Femur (tissue), 1 donor: ENCODE measurements at places on chromosomes 5 and 9.
A peak's percentile ranks its signal among the peaks of the same experiment; 100 is the strongest.

DNA sequence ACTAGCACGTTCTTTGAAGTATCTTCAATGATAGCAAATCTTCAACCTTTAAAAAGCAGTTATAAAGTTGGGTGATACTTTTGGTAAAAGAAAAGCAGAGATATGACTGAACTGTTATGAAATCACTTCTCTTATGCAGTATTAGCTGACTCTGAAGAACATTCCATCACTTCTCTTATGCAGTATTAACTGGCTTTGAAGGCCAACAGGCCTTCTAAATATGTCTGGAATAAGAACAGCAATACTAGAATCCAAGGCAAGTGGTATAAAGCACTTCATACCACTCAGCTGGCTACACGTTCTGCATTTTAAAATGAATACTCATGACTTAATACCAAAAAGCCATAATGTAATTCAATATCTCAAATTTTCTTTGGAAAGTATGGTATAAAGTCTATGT, 17.3 kb downstream of the SKIC3 start:
- DNase-seq = no peak

GRCh38 chr5:30764704-30765103, 428.8 kb upstream of the CDH6 start:
- DNase-seq = no peak

GRCh38 chr5:96928931-96929708, 6.8 kb upstream of the LNPEP start:
- DNase-seq = no peak

DNA sequence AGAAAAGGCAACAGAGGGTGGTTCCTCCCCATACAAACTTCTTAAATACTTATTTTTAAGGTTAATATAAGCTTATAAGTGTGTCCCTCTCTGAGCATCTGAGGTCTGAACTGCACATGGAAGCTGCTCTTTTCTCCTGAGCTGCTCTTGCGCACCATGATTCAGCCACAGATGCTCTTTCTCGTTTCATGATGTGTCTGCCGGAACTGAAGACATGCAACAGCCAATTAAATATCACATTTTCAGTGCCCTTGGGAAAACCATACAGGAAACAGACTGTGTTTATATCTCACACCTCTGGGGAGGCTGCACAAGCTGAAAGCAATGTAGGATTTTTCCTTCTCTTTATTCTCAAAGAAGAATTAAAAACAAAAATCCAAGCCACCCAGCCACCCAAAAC, 96.8 kb upstream of the NREP start:
- no peak for DNase-seq

DNA sequence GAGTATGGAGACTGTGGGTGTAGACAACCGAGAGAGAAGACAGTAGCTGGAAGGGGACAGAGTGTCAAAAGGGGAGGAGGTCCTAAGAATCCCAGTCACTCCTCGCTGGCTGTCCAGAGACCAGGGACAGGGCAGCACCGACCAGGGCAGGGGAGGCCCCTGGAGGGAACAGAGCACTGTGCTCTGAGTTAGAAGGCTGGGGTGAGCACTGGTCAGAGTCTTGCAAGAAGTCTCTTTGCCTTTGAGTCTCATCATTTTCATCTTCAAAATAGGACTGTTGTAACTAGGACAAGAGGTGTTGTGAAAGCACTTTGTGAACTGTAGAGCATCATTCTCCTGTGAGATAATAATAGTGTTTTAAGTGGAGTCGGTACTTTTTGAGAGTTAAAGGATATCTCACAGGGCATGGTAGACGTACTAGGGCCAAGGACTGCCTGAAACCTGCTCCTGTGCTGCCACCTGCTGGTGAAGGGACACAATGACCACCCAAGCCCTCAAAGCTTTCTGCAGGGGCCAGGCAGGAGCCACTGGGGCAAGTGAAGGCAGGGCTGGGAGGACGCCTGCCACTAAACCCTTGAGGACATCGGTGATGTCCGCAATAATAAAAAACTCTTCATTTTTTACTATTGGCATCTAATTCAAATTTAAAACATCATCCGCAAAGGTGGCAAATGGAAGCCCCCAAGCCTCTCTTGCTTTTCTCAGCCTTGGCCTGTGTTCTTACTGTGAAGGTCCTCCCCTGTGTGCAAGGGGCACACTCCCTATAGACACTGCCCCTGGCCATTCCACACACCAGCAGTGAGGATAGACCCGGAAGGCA, 28.2 kb downstream of the SLC6A7 start:
- peak; percentile 91 for DNase-seq

- no peak for DNase-seq
Measured at GRCh38 chr5:61732369-61732768, 400.3 kb downstream of the ZSWIM6 start.

GRCh38 chr9:35051069-35051967, 21.1 kb downstream of the VCP start:
- no peak for DNase-seq

DNA sequence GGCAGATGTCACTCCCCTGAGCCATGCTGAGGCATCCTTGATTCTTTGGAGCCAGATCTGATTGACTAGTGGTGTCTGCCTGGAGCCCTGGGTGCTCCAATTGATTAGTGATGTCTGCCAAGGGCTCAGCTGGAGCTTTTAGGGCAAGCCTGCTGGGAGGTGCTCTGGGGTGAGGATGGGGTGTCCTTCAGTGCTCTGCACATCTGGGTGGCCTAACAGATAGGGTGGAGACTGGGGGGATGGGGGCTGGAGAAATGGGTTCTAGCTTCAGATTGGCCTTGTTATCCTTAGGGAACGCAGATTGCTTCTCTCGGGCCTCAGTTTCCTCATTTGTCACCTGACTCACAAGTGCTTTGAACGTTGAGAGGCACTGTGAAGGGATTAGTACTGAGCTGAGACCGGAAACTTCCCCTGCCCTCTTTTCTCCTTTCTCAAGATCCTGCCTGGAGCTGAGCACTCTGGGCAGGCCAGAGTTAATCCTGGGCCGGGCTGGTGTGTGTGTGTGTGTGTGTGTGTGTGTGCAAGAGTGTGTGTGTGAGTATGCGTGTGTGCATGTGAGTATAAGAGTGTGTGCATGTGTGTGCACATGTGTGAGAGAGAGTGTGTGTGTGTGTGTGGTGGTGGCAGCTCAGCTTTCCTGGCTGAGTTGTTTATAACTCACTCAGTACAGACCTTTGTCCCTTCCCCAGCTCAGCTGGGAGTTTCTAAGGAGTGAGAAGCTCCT, 5.6 kb upstream of the IER5L start:
- DNase-seq = no peak

GRCh38 chr9:103397868-103398600, 402.9 kb downstream of the CYLC2 start:
- no peak for DNase-seq

- DNase-seq = no peak
Measured at GRCh38 chr9:3989915-3990314, 310.0 kb downstream of the GLIS3 start.

- DNase-seq = no peak
Measured at GRCh38 chr5:108379722-108380530, 2.0 kb downstream of the FBXL17 start.

GRCh38 chr9:31140316-31140715, 1244.1 kb upstream of the ACO1 start:
- no peak for DNase-seq

- DNase-seq = no peak
Measured at GRCh38 chr5:151885138-151885908, 39.3 kb downstream of the GLRA1 start.

GRCh38 chr5:67244345-67244793, 47.8 kb upstream of the CD180 start:
- DNase-seq = no peak

- DNase-seq = no peak
Measured at GRCh38 chr9:135826188-135826545, 81.2 kb downstream of the CAMSAP1 start.

DNA sequence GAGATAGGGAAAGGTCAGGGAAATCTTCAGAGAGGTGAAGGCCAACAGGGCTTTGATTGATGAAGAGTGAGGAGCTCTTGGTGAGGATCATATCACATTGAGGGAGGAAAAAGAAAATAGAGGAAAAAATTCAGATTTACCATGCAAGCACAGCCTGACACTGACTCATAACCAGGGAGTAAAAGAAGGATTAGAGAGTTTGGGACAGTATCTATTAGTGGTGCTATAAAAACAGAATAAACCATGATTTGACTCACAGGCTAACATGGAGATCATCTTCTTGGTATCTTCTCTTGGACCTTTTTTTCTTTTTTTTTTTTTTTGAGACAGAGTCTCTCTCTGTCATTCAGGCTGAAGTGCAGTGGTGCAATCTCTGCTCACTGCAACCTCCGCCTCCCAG, 44.4 kb downstream of the MUSK start:
- no peak for DNase-seq

- no peak for DNase-seq
Measured at GRCh38 chr5:98975682-98976407, 47.0 kb upstream of the CHD1 start.

GRCh38 chr9:130782886-130783530, 52.0 kb upstream of the ABL1 start:
- no peak for DNase-seq

GRCh38 chr9:134631881-134632280, 9.7 kb upstream of the COL5A1 start:
- DNase-seq = no peak

DNA sequence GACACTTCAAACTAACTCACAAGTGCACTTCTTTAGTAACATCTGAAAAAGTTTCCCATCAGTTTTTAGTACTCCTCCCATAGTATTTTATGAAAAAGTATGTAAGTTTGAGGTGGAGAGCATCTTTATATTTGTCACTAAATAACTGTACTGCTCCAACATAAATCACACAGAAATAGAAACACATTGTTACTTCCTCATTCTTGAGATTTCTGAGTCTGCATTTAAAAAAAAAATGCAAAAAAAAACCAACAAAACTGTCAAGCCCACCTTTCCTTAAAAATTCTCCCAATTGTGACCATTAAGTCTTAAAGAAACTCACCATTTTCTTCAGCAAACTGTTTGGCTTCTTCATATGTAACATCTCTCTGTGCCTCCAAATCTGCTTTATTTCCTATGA, 18.7 kb downstream of the RAB14 start:
- DNase-seq = no peak

DNA sequence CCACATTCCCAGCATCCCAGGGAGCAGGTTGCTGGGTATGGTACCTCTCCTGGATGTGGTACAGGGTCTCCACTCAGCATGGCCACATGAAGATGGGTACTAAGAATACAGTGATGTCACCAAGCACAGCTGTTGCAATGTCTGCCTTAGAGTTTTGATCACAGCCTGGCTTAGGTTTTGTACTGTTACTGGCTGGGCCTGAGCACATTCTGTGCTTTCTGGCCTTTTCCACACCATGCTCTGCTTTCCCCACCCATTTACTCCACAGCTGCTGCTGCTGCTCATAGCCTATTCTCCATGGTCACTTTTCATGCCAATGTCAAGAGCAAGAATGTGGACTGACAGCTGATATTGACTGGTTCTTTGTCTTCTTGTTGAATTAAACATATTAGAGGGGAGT, 481.9 kb downstream of the ARHGEF28 start:
- peak; percentile 73 for DNase-seq

GRCh38 chr9:132125944-132126679, 35.7 kb upstream of the NTNG2 start:
- DNase-seq = no peak

DNA sequence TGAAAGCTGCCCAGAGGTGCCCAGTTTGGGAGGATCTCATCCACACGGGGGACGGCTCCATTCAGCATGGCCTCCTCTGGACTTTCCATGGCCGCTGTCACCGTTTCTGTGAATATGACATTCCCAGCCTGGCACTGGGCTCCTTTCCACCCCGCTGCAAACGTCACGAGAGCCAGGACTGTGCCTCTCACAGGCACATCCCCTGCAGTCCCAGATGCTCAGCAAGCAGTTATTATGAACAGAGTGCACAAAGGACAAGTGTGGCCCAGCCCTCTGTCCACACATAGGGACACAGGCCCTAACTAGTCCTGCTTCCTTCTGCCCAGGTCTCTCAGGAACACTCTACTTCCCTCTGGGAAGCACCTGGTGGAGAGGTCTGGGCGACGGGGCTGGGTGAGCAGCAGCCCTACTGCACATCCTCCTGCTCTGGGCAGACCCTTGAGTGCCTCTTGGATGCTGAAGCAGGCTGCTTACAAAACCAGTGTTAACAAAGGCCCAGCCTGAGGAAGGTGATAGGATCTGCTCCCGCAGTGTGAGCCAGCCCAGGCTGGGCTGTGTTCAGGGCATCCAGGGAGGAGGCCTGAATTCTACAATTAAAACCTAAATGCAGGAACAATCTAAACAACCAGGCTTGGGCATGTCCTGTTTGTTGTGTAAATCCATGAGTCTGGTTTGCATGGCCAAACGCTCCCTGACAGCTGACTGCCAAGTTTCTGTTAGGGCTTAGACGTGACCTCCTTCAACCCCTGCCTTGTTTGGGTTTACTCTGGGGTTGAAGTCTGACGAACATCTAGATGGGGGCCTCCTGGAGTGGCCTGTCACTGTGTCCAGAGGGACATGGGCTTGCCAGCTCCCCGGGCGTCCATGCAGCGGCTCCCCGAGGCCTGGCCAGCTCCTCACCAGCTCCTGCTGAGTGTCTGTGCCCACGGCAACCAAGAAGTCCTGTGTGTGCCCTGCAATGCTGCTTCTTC, 269.8 kb downstream of the GADD45G start:
- no peak for DNase-seq

- no peak for DNase-seq
Measured at GRCh38 chr5:173720953-173721600, 104.6 kb upstream of the BOD1 start.

DNA sequence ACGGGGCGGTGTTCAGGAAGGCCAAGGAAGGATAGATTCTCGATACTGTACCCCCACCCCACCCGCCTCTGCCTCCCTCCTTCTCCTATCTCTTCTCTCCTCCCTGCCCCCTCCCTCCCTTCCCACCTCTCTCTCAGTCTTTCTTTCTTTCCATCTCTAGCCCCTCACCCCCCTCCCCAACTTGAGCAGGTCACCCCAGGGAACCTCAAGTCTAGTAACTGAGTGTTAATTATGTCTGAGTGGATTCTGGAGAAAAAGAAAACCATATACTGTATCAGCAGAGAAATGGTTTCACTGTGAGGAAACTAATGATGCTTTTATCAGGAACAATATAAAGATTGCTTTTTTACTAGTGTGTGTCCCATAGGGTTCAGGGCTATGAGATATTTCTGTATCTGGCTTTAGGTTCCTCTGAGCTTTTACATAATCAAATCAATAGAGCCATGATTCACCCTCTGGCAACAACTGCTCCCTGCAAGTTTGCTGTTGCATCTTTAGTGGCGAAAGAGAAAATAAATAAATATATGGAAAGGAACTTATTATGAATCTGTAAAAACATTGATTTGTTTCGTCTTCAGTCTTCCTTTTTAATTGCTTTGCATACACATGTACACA, 639.7 kb downstream of the CCDC171 start:
- DNase-seq = no peak
